ENCODE measurements at places on chromosomes 12 and 14.

- DNase-seq = no peak
Observed at GRCh38 chr14:22848351-22849164, 12.2 kb downstream of the MMP14 start.

- DNase-seq = no peak
Observed at GRCh38 chr14:55426891-55427290, 13.5 kb downstream of the TBPL2 start.

DNA sequence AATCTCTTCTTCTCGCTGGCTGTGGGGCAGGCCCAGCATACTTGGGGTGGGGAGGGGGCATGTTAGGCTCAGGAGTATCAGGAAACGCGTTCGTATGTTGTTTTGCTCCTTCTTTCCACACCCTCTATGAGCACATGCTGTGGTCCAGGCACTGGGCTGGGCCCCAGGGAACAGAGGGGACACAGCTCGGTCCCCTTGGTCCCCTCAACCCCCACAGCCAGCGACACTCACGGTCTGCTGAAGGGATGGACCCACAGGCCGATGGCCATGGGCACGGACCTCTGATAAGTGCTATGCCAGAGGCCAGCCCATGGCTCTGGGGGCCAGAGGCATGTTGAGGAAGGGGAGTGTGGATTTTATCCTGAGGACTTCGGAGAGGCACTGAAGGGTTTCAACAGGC is 6.2 kb downstream of the IFI27 start:
- no peak for DNase-seq

DNA sequence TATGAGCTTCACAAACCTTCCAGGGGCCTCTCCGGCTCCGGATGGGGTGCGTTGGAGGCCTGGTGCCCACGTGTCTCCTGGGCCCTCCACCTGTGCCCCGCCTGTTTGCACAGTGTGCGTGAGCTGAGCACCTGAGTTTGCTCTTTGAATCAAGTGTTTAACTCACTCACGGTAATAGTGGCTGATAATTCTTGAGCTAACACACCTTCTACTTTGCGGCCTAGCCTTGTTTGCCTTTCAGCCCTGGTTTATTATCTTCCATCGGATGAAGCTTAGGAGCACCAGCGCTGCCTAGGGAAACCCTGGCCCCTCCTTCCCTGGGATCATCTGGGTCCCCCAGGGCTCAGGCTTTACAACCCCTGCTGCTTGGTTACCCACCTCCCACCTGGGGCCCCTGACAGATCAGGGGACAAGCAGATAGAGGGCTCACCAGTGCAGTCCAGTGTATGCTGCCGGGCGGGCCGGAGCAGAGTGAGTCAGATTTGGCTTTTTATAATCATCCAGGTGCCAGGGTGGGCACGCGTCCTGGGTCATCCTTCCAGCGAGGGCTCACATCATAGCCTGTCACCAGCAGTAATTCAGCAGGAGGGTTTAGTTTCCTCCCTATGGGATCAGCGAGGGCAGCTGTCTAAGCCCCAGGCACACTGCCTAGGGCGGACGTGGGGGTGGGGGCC is 62.8 kb upstream of the RFLNA start:
- DNase-seq = no peak

DNA sequence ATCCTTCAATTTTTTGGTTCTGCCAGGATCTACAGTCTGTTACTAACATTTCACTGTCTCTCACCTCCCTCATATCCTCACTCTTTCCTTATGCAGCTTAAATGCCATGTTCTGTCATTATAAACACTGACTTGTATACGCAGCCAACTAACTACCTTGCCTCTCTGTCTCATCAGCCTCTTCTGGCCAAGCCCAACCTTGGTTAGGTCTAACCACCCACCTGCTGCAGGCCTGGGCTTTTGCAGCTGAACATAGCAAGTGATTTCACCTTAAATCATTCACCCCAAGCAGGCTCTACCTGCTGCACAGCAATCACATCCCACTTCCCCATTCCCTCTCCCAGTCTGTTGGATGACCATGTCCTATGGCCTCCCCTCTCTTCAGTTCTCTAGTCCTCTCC is 91.5 kb downstream of the GTF2A1 start:
- no peak for DNase-seq

- DNase-seq = no peak
Observed at GRCh38 chr12:126424696-126425095, 1359.5 kb downstream of the AACS start.

DNA sequence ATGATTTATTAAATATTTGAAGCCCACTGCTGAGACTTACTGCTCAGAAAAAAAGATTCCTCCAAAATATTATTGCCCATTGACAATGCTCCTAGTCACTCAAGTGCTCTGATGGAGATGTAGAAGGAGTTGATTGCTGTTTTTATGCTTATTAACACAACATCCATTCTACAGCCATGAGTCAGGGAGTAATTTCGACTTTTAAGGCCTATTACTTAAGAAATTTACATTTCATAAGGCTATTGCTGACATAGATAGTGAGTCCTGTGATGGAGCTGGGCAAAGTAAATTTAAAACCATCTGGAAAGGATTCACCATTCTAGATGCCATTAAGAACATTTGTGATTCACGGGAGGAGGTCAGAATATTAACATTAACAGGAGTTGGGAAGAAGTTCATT is 5.2 kb downstream of the KCNJ8 start:
- DNase-seq = no peak

Measured in GM19239 (cell line).